ENCODE measurements at places on chromosomes 7 and 10. TPM values are rescaled to one million over a fixed set of nuclear protein-coding genes. Genes with fewer than 3 reads are reported as not detected.

GRCh38 chr7:70432567-70433001, 699.4 kb upstream of the GALNT17 start:
- DNase-seq: no peak

DNA sequence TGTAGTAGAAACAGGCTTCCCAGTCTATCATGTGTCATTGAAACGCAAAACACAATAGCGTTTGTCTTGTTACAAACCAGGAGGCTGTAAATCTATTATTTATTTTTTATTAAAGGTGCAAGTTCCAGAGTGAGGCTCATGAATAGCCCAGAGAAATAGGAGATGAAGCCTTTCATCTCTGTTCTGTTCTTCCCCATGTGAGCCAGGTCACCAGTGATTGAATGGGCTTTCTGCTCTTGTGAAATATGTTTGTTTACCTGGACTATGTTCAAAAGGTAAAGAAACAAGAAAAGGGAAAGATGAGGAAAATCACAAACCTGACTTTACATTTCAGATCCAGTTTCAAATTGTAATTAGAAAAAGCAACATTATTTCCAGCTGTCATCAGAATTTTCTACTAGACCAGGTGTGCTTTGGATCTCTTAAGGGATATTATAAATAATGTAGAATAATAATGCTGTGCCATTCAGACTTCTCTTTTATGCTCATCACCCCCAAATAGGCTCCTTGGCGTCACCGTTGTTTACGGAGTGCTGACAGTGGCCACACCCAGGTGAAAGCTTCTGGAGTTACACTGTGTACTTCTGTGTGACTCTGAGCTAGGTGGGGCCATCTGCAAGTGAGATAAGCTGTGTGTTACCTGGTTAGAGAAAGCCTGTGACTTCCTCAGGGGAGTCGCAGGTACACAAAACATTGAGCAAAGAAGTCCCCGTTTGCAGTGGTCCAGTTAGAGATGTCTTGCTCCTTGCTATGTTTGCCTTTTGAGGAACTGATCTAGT, 274.9 kb downstream of the SDK1 start:
- no peak for DNase-seq

- DNase-seq: no peak
These were observed 290.1 kb upstream of the ZMIZ1 start for GRCh38 chr10:78778444-78779338.

- DNase-seq: no peak
These were observed 267.2 kb downstream of the PAXIP1 start for GRCh38 chr7:154735766-154736165.

DNA sequence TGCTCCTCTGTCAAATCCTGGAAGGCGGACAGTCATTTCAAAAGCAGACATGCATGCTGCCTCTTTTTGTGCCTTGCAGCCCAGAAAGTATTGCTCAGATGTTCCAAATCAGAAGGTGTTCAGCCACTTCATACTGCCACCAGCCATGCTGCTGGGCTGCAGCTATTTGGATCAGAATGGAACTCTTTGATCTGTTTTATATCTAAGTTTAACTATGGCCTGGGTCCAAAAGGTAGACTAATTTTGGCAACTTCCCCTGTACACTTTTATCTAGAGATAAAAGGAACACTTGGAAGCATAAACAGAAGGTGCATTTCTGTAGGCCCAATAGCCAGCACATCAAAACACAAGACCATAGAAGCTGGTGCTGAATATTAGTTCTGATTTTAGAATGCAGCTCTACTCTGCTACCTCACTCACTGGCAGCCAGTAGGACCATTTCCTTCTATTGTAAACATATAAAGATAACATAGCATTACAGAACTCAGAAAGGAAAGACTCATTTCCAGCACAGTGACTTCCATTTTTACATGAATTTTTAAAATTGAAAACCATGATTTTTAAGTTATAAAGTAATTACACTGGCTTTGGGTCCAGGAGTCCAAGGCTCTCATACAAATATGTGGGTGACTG, 143.1 kb upstream of the CAV2 start:
- peak; percentile 60 for DNase-seq

The DNAJC1 gene
- 11.2 TPM for polyA plus RNA-seq

DNA sequence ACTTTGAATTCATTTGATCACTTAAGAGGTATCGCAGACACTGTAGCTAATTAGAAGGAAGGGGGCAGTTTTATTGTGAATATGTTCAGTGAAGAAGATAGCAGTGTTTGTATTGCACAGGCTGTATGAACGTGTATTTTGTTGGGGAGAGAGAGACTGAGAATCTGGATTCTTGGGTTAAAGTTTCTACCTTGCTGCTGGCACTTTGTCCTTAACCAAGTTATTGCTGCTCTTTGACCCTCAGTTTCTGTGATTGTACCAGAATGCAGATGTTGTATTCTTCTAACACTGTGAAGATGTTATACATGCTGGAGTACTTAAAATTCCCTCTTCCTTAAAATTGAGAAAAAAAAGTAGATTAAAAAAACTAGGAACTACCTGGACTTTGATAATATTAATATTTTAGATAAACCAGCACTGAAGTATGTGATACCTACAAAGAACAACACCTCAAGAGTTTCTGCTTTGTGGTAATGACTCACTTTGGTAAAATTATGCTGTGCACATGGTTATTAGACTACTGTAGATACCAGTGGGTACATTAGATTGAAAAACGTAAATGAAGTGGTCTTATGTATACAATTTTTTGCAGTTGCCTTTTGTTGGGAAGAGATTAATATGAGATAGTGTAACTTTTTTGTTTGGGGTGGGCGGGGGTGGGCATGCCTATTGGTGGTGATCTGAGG, 321.3 kb downstream of the AUTS2 start:
- no peak for DNase-seq

The HECW1 gene
- polyA plus RNA-seq: not detected

- peak; percentile 53 for DNase-seq
These were observed 39.1 kb upstream of the PARD3 start for GRCh38 chr10:34854147-34854601.

DNA sequence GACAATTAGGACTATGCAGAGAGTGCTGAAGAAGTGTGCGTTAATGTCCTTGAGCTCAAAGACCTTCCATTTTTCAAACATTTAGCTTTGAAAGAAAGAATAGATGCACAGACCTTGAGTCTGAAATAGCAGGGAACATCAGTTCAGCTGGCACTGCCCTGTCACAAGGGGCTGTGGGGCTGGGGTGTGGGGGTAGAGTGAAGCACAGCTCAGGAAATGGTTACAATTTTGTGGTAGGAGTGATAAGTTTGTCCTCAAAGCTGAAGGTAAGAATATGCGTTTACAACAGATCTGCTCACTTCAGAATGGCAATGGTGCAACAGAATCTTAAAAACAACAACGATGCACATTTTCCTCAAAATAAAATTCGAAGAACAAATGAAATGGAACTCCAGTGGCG, 33.6 kb downstream of the SMKR1 start:
- no peak for DNase-seq

The IFIT5 gene
- polyA plus RNA-seq: 1.0 TPM

DNA sequence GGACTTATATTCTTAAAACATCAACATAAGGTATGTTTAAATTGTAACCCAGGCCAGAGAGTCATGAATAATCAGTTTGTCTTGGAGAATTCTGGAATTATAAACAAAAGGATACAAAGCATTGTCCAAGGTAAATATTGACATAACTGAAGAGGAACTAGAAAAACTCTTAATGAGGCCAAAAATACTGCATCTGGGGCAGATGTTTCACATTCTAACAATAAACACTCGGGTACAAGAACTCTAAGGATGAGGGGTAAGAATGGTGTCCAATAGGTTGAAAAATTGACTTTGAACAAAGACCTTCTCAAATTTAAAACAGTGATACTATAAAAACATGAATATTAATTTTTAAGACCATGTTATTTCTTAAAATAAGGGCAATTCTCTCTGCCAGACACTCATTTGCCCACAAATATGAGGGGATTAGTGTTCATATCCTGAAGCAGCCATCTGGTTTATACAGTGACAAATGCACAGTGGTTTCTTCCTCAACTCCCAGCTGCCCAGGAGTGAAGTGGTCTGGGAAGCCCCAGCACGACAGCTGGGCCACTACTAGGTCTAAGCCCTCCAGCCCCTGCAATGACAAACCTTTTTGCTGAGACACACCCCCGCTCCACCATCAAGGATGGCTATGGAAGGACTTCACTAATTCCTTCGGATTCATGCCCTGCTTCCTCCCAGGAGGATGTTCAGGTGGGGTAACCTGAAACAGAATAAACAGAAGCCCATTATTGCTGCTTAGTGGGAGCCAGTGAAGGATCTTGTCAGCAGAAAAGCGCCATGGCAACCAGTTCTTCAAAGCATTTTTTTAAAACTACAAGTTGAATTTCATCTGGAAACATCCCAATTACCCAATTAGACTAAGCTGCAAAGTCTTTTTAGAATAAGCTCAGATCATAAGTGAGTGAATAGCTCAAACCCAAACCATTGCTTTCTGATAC, 107.5 kb upstream of the ARID5B start:
- DNase-seq: peak; percentile 70

The SNCG gene
- polyA plus RNA-seq: 60.8 TPM

- no peak for DNase-seq
These were observed 168.3 kb downstream of the PRKAG2 start for GRCh38 chr7:151708610-151709009.

The OR9A2 gene
- not detected for polyA plus RNA-seq

The GPR26 gene
- polyA plus RNA-seq: not detected

GRCh38 chr10:119663866-119664698, 12.9 kb downstream of the BAG3 start:
- no peak for DNase-seq
